ENCODE measurements at places on chromosomes 11 and 22.

- no peak for DNase-seq
These were observed 5.7 kb downstream of the CD3E start for GRCh38 chr11:118310271-118310670.

DNA sequence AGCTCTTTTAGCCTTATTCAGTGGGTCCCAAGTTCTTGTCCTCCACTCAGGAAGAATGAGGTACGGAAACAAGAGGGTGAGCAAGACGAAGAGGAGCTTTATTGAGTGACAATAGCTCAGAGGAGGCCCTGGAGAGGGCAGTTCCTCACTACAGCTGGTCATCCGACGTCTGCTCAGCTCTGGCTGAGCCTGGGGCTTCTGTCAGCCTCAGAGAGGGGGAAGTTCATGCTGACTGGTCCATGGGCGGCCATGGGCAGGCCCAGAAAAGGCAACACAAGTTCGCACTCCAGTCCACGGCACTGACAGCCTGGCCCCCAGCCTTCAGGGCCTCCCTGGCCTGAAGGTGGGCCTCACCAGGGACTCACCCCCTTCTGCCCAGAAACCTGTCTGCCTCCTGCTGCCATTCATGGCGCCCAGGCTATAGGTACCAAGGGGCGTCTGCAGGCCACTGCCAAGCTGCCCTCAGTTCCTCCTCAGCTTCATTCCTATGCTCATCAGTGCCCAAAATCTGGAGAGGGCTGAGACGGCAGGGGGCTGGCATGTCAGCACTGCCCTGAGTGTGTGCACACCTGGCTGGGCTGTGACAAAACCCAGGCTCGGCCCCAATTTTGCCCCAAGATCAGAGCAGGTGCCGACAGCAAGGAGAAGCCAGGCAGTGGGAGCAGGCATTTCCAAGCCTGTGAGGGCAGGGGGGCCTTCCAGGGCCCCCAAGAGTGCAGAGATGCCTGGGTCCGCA is 21.7 kb upstream of the KIAA0930 start:
- DNase-seq = no peak

- DNase-seq = no peak
These were observed 43.1 kb downstream of the SVIP start for GRCh38 chr11:22786475-22786874.

- DNase-seq = no peak
These were observed 62.1 kb downstream of the LRP5 start for GRCh38 chr11:68374531-68374930.

Data from stimulated activated CD4-positive, alpha-beta T cell treated with anti-CD3 and anti-CD28 coated beads, Interleukin-1b, Interleukin-23, amount 100 ng/mL, for 1 hour (primary cell).